Mesangial cell (primary cell): ENCODE measurements at places on chromosomes 6 and 20. TPM values are rescaled to one million over a fixed set of nuclear protein-coding genes. Genes with fewer than 3 reads are reported as not detected.

The RNF182 gene
- 3.7 and 3.8 TPM in 2 replicates for total RNA-seq

The UBD gene
- not detected in 2 replicates for total RNA-seq

The CLPSL2 gene
- not detected in 2 replicates for total RNA-seq

The SMOC2 gene
- total RNA-seq, result 0.13 TPM in 1 of 2 replicates, not detected in the other

The THBS2 gene
- total RNA-seq, result 35.0 and 111 TPM in 2 replicates

The PPP1R3G gene
- 0.33 and 1.0 TPM in 2 replicates for total RNA-seq

The CEP162 gene
- 1.0 and 2.3 TPM in 2 replicates for total RNA-seq

The STMND1 gene
- not detected in 2 replicates for total RNA-seq

The TREML2 gene
- total RNA-seq, result not detected in 2 replicates

The MYB gene
- 0.38 and 1.5 TPM in 2 replicates for total RNA-seq

The RIMS1 gene
- 0.51 and 1.1 TPM in 2 replicates for total RNA-seq

The PROCR gene
- 92.4 and 93.2 TPM in 2 replicates for total RNA-seq

The KCNK15 gene
- total RNA-seq, result under 0.01 and 1.8 TPM in 2 replicates

The FRS3 gene
- total RNA-seq, result 2.3 and 3.7 TPM in 2 replicates

The FAM209B gene
- not detected in 2 replicates for total RNA-seq

The BHLHE23 gene
- not detected in 2 replicates for total RNA-seq

The CALHM5 gene
- 0.49 and 0.89 TPM in 2 replicates for total RNA-seq

The APOBEC2 gene
- not detected in 2 replicates for total RNA-seq

The TSPO2 gene
- total RNA-seq, result 0.51 TPM in 1 of 2 replicates, not detected in the other

The EEF1A2 gene
- 3.4 and 12.5 TPM in 2 replicates for total RNA-seq

The SCUBE3 gene
- total RNA-seq, result 2.3 and 3.4 TPM in 2 replicates

The BTBD3 gene
- total RNA-seq, result 15.0 and 15.8 TPM in 2 replicates

The LY6G6F gene
- not detected in 2 replicates for total RNA-seq

The SLC12A5 gene
- 2.1 and 3.2 TPM in 2 replicates for total RNA-seq

The FLOT1 gene
- 127 and 150 TPM in 2 replicates for total RNA-seq

The AVP gene
- not detected in 2 replicates for total RNA-seq

The OPN5 gene
- total RNA-seq, result not detected in 2 replicates

The RHAG gene
- not detected in 2 replicates for total RNA-seq

The HNF4A gene
- not detected in 2 replicates for total RNA-seq

The NFATC2 gene
- total RNA-seq, result 2.3 and 3.5 TPM in 2 replicates

The SPATS1 gene
- total RNA-seq, result not detected in 2 replicates

The HLA-DQB1 gene
- total RNA-seq, result 1.0 TPM in 1 of 2 replicates, not detected in the other

The RAB44 gene
- total RNA-seq, result under 0.01 TPM in 1 of 2 replicates, not detected in the other
